Common myeloid progenitor, CD34-positive (primary cell): ENCODE measurements at places on chromosomes 16 and 17.

DNA sequence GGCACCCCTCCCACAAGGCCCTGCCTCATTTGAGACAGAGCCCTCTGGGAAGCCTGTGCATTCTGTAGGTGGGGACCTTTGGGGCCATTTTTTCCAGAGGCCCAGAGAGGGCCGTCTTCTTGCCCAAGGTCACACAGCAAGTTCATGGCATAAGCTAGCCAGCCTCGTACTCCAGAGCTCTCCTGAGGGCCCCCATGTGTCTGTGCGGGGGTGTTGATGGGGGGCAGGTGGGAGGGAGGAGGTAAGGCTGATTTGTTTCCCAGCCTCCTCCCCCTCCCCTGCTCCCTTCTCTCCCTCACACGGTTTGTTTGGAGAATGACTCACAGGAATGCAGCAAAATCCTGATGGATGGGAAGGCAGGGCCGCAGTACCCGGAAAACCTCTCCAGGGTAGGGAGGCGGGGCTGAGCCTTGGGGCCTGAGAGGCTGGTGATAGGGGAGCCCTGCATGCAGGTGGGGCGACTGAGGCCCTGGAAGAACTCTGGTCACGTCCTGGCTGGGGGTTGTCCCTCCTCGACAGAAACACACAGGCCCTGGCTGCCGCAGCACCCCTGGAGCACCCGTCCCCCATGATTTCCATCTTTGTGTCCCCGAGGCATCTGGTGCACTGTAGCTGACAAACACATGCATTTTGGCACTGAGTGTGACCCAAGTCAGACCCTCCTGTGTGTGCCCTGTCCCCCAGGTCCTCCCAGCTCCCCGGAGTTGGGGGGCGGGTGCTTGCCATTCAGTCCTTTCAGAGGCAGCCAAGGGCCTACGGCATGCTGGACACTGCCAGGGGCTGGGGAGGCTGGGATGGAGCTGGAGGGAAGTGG lies 29.7 kb downstream of the RAI1 start:
- DNase-seq = no peak

- no peak for DNase-seq
Observed at GRCh38 chr17:79090443-79091225, 16.0 kb downstream of the ENGASE start.

DNA sequence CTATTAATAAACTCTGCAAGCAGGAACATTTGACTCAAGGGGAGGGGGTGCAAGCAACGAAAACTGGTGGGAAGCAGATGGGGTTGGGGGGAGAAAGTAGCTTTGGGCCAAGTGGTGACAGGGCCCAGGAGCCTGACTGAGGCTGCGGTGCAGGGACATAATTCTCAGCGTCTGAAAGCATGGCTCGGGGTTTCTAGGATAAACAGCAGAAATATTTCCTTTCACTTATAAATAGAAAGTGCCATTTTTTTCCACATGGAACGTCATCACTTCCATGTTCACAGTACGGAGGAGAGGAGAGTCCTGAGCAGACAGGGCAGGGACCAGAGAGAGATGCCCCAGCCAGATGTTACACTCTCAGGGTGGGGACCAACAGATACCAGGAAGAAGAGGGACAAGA lies 197.1 kb downstream of the ZFHX3 start:
- DNase-seq = no peak

DNA sequence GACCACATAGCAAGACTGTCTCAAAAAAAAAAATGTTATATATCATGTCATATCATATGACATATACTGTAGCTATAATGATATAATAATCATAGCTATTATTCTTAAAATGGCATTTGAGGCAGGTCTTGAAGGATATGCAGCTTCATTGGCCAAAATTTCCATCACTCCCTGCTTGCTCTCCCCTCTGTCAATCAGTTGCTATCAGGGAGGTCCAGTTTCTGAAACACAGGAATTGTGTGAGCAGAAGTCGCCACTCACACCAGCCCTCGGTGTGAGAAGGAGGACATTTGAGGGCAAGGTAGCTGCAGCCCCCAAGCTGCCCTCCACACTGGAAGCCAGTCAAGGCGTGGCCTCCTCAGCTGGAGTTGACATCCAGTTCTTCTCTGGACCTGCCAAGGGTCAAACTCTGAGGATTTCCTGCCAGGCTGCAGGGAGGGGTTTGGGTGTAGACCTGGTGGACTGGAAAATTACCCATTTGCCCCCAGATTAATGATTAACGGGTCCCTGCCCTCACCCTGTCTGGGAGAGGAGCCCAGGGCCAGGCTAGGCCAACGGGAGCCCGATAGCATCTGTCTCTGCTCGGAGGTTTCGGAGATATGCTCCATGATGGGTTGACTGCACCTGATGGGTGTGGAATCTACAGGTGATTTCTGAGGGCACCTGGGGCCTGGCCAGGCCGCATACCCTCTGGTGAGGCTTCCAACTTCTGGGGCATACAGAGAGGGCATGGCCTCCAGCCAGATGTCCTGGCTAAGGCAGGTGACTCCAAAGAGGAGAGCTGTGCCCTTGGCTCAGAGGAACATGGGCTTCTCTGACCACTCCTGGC lies 18.8 kb downstream of the WNT9B start:
- DNase-seq = no peak

GRCh38 chr17:67575325-67575724 lies 142.4 kb upstream of the NOL11 start:
- DNase-seq = no peak

GRCh38 chr16:85149776-85150175 lies 37.5 kb upstream of the CIBAR2 start:
- no peak for DNase-seq

DNA sequence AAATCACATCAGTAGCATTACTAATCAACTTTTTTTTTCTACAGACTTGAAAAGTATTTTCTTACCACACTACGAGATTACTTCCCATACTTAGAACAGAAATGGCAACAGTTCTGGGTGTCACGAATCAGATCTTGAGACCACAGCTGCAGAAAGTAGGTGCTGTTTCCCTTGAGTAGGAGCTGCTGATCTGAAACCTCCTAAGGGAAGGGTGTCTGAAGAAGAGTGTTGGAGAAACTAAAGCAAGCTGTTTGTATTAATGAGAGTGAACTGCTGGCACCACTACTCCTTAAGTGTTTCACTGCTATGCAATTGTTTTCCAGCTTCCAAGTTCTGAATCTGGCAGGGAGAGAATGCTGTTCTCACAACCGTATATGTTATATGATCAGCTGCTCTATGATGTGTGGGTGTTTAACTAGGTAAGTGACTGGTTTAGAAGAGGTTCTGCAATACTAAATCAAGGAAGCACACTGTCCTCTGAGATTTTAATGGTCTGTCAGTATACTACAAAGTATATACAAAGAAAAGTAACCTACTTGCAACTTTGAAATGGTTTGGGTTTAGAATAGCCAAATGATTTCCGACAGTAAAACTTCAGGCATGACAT lies 3.3 kb downstream of the ZNF652 start:
- DNase-seq = peak; percentile 53

GRCh38 chr16:2827831-2828520 lies 2.1 kb upstream of the ZG16B start:
- no peak for DNase-seq

GRCh38 chr16:31537362-31538242 lies 9.9 kb downstream of the AHSP start:
- no peak for DNase-seq

GRCh38 chr17:53924530-53925455 lies 102.1 kb downstream of the KIF2B start:
- DNase-seq = no peak

DNA sequence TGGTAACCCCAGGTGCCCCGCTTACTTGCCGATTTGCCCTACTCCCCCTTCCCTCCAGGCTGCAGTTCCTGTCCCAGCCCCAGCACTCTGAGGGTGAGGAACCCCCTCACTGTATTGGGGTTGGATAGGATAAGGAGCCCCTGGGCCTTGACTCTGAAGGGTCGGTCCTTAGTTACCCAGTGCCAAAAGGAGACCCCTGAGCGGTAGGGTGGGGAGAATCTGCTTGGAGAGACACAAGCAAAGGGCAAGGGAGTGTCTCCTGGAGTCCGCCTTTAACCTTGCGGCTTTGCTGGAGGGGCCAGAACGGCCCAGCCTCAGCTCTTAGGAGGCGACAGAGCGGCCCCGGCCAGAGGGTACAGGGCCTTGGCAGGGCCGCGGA lies 13.0 kb downstream of the CARD14 start:
- DNase-seq = no peak

DNA sequence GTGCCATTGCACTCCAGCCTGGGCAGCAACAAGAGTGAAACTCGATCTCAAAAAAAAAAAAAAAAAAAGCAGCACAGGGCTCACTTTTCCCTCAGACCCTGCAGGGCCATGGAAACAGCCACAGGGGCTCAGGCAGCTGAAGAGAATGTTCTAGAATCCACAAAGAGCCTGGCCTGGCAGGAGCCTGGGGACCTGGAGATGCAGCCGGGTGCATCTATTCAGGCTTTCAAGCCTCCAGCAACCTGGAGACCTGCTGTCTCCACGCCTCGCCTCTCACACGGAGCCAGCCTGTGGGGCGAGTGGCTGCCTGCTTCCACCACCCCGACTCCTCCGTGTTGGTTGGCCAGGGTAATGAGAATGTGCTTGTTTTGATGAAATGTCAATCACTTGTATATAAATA lies 44.0 kb upstream of the MEAK7 start:
- DNase-seq = no peak

DNA sequence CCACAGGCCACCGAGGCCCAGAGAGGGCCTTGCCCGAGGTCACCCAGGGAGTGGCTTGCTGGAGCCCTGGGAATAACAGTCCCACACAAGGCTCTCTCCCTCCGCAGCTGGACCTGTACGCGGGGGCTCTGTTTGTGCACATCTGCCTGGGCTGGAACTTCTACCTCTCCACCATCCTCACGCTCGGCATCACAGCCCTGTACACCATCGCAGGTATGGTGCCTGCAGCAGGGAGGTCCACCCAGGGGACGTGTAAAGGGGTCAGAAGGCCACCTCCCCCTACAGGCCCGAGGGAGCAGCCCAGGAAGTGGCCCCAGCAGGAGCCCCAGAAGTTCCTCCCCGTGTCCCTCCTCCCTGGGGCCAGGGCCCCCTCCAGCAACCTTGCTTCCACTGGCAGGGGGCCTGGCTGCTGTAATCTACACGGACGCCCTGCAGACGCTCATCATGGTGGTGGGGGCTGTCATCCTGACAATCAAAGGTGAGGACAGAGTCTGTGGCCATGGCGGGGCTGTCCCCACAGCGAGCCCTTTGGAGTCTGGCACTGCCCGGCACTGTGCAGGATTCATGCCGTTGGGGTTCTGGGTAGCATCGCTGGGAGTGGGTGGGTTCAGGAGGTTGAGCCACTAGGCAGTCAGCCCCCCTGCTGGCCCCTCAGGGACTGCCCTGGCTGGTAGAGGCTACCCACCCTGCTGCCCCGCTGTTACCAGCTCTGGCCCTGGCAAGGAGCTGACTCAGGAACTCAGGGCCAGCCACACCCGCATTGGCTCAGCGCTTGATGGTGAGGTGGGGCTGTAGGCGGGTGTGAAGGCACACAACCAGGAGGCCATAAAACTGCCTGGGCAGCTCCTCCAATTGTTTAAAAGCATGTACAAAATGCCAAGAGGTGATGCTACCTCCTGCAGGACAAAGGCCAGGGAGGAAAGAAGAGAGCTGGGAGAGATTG lies 17.3 kb downstream of the SLC5A10 start:
- no peak for DNase-seq

DNA sequence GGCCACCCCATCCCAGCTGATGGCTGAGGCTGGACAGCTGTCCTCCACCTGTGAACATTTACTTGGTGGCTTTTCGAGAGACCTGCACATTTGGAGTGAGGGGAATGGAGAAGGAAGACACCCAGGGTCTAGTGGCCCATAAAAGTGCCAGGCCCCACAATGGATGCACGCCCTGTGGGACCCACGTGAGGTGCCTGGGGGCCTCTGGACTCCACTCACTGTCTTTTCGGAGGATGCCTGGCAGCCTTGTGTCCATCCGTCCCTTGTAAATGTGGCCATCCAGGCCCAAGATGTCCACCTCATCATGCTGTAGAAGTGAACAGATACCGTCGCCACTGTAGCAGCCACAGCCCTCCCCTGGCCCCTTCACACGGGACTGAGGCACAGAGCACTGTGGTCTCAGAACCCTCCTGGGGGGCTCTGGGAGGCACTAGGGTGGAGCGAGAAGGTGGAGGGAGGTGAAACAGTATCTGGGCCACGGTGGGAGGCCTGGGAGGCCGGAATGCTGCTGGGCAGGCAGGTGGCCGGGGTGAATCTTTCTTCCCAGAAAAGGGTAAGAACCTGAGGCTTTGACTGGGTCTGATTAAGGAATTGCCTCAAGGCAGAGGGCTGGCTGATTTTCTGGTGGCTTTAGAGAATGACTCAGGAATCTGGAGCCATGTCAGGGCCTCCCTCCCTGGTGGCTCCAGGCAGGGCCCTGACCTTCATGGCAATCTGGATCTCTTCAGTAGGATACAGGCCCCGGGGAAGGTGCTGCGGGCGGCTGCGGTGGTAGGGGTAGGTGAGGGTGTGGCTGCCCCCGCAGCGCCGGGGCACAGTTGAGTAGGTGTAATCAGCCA lies 11.5 kb downstream of the UBALD2 start:
- DNase-seq = no peak

DNA sequence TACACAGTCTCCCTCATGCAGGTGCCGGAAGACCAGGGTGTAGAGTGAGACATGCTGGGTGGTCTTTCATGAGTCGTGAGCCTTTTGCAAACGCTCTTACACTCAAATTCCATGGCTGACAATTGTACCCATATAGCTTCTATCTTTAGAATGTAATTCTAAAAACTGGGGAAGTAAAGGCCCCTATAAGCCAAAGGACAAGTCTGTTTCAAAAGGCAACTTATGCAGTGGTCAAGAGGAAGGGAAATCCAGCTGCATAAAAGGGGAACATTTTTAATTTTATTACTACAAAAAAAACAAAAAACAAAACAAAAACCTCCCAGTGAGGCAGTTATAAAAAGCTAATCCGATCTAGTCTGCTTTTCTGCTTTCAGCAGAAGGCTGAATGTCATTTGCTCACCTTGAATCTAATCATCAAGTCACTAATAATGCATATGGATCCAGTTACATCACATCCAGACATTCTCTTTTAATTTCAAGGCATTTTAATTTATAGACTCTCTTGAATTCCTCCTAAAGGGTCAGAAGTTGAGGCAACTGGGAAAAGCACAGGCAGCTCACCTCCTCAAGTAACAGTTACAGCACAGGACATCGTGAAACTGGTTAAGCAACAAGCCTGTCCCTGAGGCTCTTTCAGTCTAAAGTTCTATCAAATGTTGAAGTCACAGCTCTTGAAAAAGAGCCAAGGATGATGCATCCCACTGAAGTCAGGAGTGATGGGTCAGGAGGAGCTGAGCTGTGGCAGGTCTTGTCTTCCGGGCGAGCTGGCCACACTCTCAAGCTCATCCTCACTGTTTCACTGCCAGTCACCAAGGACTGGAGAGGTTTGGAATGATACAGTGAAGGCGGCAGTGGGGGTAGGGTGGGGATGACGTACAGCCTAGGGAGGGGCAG lies 99.7 kb downstream of the VPS53 start:
- no peak for DNase-seq

GRCh38 chr17:76014100-76014924 lies 12.8 kb downstream of the EVPL start:
- peak; percentile 86 for DNase-seq

DNA sequence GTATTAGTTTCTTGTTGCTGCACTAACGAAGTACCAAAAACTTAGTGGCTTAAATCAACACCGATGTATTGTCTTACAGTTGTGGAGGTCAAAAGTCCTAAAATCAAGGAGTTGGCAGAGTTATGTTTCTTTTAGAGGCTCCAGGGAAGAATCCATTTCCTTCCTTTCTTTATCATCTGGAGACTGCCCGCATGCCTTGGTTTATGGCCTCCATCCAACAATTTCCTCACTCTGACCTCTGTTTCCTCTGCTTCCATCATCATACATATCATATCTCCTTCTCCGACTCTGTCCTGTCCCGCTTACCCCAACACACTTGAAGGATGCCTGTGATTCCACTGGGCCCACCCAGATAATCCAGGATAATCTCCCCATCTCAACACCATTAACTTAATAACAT lies 627.8 kb downstream of the KCNJ2 start:
- DNase-seq = no peak

- no peak for DNase-seq
Observed at GRCh38 chr16:64305663-64306062, 816.2 kb downstream of the CDH11 start.
